ENCODE measurements at places on chromosomes 2 and 18.

GRCh38 chr18:44731530-44732237 is 51.0 kb downstream of the SETBP1 start:
- no peak for DNase-seq

- DNase-seq, result no peak
Measured at GRCh38 chr2:14587119-14587518, 45.4 kb upstream of the LRATD1 start.

- no peak for DNase-seq
Measured at GRCh38 chr2:207138627-207139297, 27.0 kb downstream of the KLF7 start.

- DNase-seq, result peak; percentile 69
Measured at GRCh38 chr18:58529714-58530354, 99.1 kb downstream of the ALPK2 start.

GRCh38 chr2:26964446-26965130 is 5.8 kb upstream of the MAPRE3 start:
- DNase-seq, result no peak

DNA sequence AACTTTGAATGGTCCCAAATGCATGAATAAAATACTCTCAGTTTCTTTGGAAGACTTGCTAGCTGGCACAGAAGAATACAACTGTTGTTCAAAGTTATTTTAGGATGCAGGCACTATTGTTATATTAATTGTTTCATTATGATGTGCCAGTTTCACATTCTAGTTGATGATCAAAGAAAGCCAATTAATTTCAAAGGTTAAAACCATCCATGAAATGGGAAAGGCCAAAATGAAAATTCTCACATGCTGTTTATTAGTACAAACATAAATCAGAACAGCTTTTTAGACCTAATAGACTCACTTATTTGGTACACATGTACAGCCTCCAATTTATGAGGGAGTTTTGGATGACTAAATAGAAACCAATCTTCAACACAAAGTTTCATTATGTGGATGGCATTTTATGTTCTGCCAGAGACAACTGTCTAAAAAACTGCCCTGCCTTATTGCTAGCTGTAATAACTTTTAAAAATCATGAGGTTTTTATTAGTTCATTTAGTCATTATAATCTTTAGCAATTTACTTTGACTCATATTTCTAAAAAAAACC is 42.2 kb downstream of the RFTN2 start:
- no peak for DNase-seq

GRCh38 chr2:202911203-202911511 is 316 bp downstream of the WDR12 start:
- DNase-seq, result no peak

- no peak for DNase-seq
Measured at GRCh38 chr2:179936141-179936540, 71.0 kb downstream of the CWC22 start.

GRCh38 chr2:197628043-197628500 is 47.3 kb downstream of the RFTN2 start:
- DNase-seq, result no peak

- no peak for DNase-seq
Measured at GRCh38 chr2:159996792-159997546, 65.4 kb downstream of the PLA2R1 start.

GRCh38 chr2:69013142-69013839 is at the start of gene ANTXR1:
ANTXR1 (plus strand) TSS chr2:69013179; CDS start chr2:69013500, 321 bp downstream.
- DNase-seq, result no peak

- DNase-seq, result no peak
Measured at GRCh38 chr2:219167997-219168396, 1.8 kb downstream of the SLC23A3 start.

GRCh38 chr2:109435901-109436598 is 177.7 kb downstream of the SEPTIN10 start:
- DNase-seq, result no peak

GRCh38 chr2:159188449-159188848 is 98.1 kb downstream of the WDSUB1 start:
- DNase-seq, result no peak

- DNase-seq, result no peak
Measured at GRCh38 chr2:20317690-20318089, 33.0 kb downstream of the PUM2 start.

GRCh38 chr2:34387536-34387935 is 788.4 kb upstream of the FAM98A start:
- no peak for DNase-seq

DNA sequence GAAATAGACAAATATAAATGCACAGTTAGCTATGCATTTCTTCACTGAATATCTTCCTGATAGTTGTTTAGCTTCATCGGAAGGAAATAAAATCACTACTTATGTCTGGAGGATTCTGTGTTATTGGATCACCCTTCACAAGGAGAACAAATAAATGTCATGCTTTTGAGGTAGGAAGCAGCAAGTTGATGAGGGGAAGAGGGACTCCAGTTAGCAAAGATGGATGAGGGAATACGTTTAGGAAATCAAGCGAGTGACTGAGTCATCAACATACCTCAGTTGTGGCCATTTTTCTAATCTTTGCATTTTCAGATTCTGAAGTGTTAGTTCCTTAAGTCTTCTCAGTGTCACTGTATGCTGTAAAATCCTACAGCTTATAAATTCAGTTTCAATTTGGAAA is 456.2 kb downstream of the EPHA4 start:
- DNase-seq, result no peak

GRCh38 chr2:23002234-23002633 is 382.7 kb upstream of the KLHL29 start:
- no peak for DNase-seq

GRCh38 chr2:27431395-27431794 is 3.0 kb downstream of the NRBP1 start:
- DNase-seq, result peak; percentile 64

GRCh38 chr2:65071499-65072180 is 15.4 kb downstream of the CEP68 start:
- no peak for DNase-seq

- DNase-seq, result no peak
Measured at GRCh38 chr2:112160283-112161250, 22.4 kb downstream of the FBLN7 start.

GRCh38 chr18:35862119-35862640 is 110.3 kb upstream of the RMP24 start:
- DNase-seq, result no peak

DNA sequence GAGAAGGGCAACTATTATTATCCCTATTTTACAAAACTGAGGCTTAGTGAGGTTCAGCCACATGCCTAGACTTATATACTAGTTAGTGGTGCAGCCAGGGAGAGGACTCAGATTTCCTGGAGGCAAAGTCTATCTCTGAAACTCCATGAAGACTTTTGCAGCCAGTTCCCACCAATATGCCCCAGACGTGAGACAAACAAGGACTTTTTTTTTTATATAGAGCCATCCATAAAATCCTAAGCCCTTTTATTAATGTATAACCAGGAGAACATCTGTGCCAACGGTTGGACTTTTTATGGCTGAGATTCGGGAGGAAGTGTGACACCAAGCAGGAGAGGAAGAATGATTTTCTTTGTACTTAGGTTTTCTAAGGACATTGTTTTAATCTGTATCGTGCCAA is 29.9 kb downstream of the LIPG start:
- DNase-seq, result no peak

- DNase-seq, result no peak
Measured at GRCh38 chr2:9074930-9075329, 71.4 kb upstream of the MBOAT2 start.

- DNase-seq, result no peak
Measured at GRCh38 chr2:119337749-119338148, 28.9 kb downstream of the C2orf76 start.

- DNase-seq, result no peak
Measured at GRCh38 chr18:13605477-13605876, 120.9 kb downstream of the FAM210A start.

DNA sequence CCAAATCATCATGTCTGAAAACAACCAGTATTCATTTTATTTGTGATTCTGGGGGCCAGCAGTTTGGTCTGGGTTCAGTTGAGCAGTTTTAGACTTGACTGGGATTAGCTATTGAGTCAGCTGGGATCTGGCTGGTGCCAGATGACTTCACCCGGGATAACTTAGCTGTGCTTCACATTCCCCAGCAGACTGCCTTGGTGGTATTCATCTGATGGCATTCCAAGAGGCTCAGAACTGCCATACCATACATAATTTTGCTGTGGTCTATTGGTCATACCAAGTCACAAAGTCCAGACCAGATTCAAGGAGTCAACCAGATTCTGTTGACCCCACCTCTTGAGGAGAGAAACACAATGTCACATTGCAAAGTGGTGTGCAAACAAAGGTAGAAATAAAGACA is 7.8 kb upstream of the FSHR start:
- DNase-seq, result no peak
